ENCODE measurements at places on chromosomes 4 and X. TPM values are rescaled to one million over a fixed set of nuclear protein-coding genes. Genes with fewer than 3 reads are reported as not detected.
A peak's percentile ranks its signal among the peaks of the same experiment; 100 is the strongest.

The GYPE gene
- not detected for total RNA-seq

The FAM236C gene
- not detected for total RNA-seq

DNA sequence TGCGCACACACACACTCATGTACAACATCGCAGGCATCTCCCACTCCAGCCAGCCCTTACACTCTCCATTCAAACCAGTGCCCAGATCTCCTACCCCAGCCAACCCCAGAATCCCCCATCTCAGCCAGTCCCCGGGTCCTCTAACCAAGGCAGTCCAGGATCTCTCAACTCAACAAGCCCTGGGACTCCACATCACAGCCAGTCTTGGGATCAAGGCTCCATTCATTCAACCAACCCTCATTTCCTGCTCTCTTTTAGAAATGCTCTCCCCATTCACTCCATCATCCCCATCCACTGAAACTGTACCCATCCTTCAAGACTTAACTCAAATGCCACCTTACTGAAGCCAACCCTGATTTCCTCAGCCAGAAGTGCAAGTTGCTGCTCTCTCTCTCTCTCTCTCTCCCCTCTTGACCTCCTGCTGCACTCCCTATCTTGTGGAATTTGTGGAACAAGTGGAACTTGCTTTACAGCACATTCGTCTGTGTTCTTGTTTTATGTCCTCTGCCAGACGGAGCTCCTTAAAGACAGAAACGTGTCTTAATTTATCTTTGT lies 40.6 kb upstream of the IQSEC2 start:
- no peak for DNase-seq

- no peak for DNase-seq
Observed at GRCh38 chrX:109952985-109953905, 49.7 kb upstream of the TMEM164 start.

DNA sequence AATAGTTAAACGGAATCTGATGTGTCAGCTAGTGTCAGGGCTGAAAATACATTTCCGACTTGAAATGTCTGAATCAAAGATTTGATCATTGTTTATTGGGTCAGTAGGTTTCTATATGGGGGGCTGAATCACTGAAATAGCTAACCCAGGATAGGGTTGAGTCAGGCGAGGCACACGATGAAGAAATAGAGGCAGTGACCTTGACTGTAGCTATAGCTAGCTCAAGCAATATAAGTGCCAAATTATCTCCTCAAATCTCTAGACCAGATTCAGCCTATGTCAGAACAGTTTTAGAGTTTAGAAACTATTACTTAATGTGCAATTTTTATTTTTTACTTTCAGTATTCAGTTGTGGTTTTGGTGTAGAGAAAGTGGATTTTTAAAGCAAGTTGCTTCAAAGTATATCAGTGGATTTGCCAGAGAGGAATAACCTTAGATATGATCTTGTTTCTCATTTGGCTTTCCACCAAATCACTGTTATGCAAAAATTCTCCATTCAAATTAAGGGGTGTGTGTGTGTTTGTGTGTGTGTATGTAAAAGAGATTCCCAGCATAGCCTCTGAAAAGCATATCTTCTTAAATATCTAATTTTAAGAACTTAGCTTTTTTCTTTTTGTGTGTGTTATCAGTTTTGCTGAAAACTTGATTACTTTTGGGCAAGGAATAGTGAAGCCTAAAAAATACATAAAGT lies 100.3 kb upstream of the RPL34 start:
- DNase-seq: no peak

DNA sequence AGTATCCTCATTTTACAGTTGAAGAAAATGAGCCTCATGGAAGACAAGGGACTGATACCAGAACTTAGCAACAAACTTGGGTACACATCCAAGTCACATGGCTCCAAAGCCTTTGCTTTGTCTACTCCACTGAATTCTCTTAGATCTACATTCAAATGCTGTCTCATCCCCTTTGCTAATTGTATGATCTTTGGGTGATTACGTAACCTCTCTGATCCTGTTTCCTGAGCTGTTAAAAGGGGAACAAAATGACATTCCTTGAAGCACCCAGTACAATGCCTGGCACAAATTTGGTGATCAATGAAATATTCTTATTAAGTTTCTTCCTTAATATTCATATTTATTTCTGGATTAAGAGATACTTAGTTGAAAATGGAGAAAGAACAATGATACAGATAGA lies 5.9 kb upstream of the HPGD start:
- DNase-seq: no peak

DNA sequence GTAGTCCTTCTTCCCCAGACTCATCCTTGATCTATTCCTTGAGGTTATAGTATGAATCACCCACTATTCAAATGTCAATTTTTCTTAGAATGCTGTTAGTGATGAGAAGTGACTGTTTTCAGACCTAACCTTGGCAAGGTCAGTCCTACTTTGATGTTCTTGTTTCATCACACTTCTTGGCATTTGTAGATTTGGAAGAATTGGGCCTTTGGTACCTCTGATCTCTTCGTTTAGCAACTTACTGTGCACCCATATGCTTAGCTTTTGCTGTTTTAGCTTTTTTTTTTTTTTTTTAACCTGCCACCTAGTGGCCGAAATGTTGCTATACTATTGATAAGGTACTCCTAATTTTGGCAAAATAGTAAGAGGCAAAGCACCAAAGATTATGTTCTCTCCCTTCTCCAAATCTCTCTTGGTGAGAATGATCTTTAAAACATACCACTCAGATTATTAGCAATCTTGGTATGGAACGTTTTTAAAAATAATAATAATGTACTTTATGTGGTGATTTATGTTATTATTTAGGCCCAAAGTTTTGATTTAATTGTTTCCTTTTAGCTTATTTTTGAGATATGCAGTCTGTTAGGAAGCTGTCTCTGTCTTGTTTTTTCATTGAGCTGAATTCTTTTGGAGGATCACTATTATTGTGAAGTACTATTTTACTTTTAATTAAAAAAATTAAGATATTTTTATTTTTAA lies 16.6 kb downstream of the DCK start:
- peak; percentile 43 for DNase-seq

- peak; percentile 12 for DNase-seq
Observed at GRCh38 chrX:150813922-150814321, 84.5 kb downstream of the CD99L2 start.

DNA sequence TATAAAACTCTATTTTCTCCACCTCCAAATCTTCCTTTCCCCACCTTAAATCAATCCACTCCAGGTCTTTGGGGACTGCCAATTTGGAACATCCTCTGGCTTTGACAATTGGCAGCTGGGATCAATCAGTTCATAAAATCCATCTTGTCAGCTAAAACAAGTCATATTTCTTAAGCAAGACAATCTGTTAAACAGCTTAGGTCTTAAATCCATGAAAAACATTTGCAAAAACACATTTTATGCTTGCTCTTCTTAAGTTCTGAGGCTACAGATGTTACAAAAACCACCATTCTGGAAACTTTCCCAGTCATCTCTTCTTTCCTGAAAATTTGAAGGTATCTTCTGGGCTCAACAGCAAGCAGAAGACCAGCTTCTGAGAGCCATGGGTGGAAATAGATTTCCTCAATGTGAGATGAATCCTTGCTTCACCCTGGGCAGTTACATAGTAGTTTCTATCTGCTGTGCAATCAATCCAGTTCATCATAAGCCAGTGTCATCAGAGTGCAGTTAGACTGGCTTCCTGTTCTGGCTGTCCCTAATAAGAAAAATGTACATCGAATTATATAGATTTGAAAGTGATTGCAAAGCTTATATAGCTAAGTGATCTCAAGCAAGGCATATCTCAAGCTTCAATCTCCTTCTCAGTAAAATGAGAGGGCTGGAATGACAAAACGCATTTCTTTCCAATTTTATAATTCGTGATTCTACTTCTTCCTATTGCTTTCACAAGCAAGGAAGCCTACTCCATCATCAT lies 402.7 kb upstream of the INTU start:
- no peak for DNase-seq

GRCh38 chr4:184282251-184282713 lies 64.6 kb upstream of the ENPP6 start:
- DNase-seq: no peak

DNA sequence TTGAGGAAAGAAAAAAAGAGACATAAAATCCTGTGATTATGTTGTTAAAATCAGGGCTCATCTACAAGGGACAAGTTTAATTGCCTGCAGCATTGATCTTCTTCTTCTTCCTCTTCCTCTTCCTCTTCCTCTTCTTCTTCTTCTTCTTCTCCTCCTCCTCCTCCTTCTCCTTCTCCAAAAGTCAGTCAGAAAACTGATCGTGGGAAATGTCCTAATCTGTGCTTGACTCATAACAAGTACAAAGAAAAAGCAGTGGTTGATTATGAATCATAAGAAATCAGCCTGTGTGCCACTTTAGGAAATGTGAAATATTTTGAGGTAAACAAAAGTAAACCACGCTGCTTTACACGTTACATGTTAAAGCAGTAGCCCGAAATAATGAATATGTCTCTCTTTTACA lies 2.7 kb upstream of the ATP10D start:
- peak; percentile 23 for DNase-seq

DNA sequence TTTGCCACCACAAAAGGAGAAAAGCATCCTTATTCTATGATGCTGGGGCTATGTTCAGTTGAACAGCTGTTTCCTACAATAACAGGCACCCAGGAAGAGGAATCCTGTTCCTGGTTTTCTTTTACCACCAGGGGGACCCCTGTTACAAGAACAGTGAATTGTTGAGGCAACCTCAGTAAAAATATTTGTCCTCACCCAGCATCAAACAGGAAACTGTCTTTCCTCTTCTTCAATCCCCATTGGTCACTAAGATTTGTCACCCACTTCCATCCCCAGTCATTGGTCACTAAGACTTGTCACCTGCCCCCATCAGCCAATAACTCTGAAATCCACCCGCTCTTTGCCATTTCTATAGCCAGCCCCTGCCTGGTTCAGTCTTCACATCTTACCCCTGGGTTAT lies 143.5 kb upstream of the GALNT7 start:
- peak; percentile 67 for DNase-seq
